Thyroid gland (tissue), 4 donors: ENCODE measurements at places on chromosomes 5 and 9. TPM values are rescaled to one million over a fixed set of nuclear protein-coding genes. Genes with fewer than 3 reads are reported as not detected.

- no peaks in the 10 kb centered on the region for H3K4me1 ChIP-seq
- no peaks in the 10 kb centered on the region for H3K36me3 ChIP-seq
- no peak overlapping the region for H3K4me3 ChIP-seq
- no peak for DNase-seq
- H3K27ac ChIP-seq = no peak overlapping the region
- no peaks in the 10 kb centered on the region for H3K27me3 ChIP-seq
These were observed 269.7 kb upstream of the GAS1 start for GRCh38 chr9:87216897-87217455.

DNA sequence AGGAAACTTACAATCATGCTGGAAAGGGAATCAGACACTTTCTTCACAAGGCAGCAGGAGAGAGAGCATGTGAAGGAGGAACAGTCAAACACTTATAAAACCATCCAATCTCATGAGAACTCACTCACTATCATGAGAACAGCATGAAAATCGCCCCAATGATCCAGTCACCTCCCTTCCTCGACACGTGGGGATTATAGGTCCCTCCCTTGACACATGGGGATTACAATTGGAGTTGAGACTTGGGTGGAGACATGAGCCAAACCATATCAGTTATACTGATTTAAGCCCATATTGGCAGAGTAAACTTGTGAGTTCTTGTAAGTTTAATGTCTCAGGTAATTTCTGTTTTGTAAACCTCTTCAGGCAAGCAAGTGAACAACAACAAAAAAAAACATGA lies 70.8 kb downstream of the ERAP1 start:
- H3K36me3 ChIP-seq = peaks cover 25% of the 10 kb centered on the region
- H3K27ac ChIP-seq = no peak overlapping the region
- H3K4me1 ChIP-seq = peaks cover 5% of the 10 kb centered on the region
- DNase-seq = no peak
- H3K27me3 ChIP-seq = no peaks in the 10 kb centered on the region

Gene CAMK4
- 1.2 TPM for total RNA-seq

GRCh38 chr5:11904265-11904906 lies at the start of gene CTNND2:
TSS of gene CTNND2 (minus strand) at chr5:11904446. CDS start at chr5:11903853, 593 bp downstream.
- no peak within 1 kb of the TSS for H3K27ac ChIP-seq
- H3K36me3 ChIP-seq = no peaks in the 10 kb centered on the region
- no peaks in the 10 kb centered on the region for H3K27me3 ChIP-seq
- H3K4me3 ChIP-seq = no peak within 1 kb of the TSS

DNA sequence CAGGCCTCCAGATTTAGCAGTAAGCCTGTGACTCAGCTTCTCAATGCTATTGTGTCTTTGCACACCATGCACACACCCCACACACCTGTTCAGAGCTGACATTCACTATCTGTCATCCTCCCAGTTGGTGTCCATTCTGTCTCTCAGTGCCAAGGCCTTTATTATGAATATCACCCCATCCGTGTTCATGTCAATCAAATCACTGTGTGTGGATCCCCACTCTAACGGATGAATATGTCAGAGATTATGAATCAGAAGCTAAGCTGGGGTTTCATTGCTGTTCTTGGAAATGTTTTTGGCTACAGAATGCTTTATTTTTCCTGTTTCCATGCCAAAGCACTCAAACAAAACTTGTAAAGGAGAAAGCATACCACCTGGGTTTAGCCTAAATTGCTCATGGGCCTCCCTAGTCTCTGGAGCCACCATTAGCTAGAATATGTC lies 9.4 kb upstream of the MAMDC2 start:
- H3K4me1 ChIP-seq = no peaks in the 10 kb centered on the region
- no peak for DNase-seq
- H3K4me3 ChIP-seq = no peak overlapping the region
- no peaks in the 10 kb centered on the region for H3K36me3 ChIP-seq

Gene LEAP2
- 4.8 TPM for total RNA-seq

- H3K27ac ChIP-seq = no peak within 1 kb of the TSS
- DNase-seq = peak; percentile 57
- no peaks in the 10 kb centered on the region for H3K27me3 ChIP-seq
- no peaks in the 10 kb centered on the region for H3K4me1 ChIP-seq
- H3K4me3 ChIP-seq = no peak within 1 kb of the TSS
These were observed at the start of gene REEP2 for GRCh38 chr5:138438724-138439476. TSS of gene REEP2 (plus strand) at chr5:138439057. CDS start at chr5:138439209, 152 bp downstream.

Gene SPINK7
- not detected for total RNA-seq

- H3K4me1 ChIP-seq = peaks cover 64% of the 10 kb centered on the region
- no peaks in the 10 kb centered on the region for H3K27me3 ChIP-seq
- no peak overlapping the region for H3K27ac ChIP-seq
These were observed 99.3 kb downstream of the RGS3 start for GRCh38 chr9:113562653-113563381.

DNA sequence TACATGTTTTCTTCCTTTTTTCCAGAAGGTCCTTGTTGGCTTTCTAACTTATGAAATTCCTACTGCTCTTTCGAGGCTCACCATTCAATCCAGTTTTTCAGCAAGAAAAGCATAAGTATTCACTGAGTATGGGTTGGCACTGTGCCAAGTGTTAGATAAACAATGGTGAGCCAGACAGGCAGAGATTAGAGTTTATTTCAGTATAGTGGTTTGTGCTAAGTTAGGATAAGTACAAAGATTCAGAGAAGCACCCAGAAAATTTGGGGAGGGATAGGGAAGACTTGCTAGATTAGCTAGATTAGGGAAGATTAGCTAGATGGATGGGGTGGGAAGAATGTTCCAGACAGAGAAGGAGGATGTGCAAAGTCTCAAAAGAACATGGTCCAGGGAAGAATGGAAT lies 122.9 kb downstream of the OXCT1 start:
- DNase-seq = peak; percentile 38
- no peak overlapping the region for H3K27ac ChIP-seq
- H3K4me3 ChIP-seq = no peak overlapping the region
- no peaks in the 10 kb centered on the region for H3K36me3 ChIP-seq

DNA sequence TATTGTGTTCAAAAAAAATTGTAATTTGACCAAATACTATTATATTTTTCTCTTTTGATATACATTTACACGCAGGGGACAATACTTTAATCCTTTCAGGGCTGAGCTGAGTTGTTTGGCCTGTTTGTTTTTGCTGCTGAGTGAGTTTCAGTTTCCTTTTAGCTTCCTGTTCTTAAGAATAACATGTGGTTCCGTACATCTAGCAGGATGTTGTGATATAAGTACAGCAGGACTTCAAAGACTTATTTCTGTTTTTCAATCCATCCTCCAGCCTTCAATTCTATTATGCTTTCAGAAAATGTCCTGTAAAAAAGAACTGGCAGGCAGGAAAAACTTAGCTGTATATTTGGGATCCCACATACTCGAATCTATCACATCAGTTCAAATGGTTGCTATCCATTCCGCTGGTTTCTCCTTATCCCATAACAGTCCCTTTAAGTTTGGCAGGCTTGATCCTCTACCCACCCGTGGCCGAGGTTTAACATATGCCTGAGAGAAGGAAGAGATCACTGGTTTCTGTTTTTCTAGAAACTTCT lies 1037.3 kb upstream of the ACO1 start:
- H3K4me1 ChIP-seq = no peaks in the 10 kb centered on the region
- DNase-seq = no peak
- H3K4me3 ChIP-seq = no peak overlapping the region
- no peaks in the 10 kb centered on the region for H3K36me3 ChIP-seq

Gene PCDHB2
- 3.1 TPM for total RNA-seq

GRCh38 chr9:93601063-93601462 lies 24.7 kb downstream of the PHF2 start:
- no peaks in the 10 kb centered on the region for H3K36me3 ChIP-seq
- H3K27ac ChIP-seq = no peak overlapping the region
- peaks cover 6% of the 10 kb centered on the region for H3K4me1 ChIP-seq
- no peak overlapping the region for H3K4me3 ChIP-seq
- H3K27me3 ChIP-seq = no peaks in the 10 kb centered on the region
- DNase-seq = no peak

GRCh38 chr5:40914835-40915234 lies 5.5 kb downstream of the C7 start:
- no peaks in the 10 kb centered on the region for H3K36me3 ChIP-seq
- no peak for DNase-seq
- no peaks in the 10 kb centered on the region for H3K27me3 ChIP-seq

DNA sequence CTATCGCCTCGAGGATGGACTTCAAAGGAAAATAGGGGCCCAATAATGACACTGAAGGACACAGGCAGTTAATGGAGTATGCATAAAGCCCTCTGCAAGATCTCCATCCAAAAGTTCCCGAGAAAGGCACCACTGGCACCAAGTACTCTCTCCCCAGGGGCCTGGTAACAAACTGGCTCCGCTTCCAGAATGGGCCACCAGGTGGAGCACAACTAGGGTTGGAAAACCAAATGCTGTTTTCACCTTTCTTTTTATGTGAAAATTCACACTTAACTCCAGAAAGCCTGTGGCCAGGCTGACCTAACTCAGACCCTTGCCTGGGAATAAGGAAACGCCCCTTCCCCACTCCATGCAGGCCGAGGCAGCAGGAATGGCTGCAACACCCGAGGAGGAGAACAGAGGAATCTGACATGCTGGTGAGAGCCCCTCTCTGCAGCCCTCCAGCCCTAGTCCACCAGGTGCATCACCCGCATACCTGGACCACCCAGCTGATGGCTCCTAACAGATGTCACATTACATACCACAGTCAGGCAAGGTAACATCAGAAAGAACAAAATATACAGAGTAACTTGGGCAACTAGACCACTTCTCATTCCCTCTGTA lies 42.8 kb downstream of the CAMSAP1 start:
- no peaks in the 10 kb centered on the region for H3K36me3 ChIP-seq
- H3K4me3 ChIP-seq = no peak overlapping the region
- no peaks in the 10 kb centered on the region for H3K4me1 ChIP-seq
- DNase-seq = peak; percentile 68
- H3K27me3 ChIP-seq = no peaks in the 10 kb centered on the region

Gene NRG2
- 2.1 TPM for total RNA-seq

DNA sequence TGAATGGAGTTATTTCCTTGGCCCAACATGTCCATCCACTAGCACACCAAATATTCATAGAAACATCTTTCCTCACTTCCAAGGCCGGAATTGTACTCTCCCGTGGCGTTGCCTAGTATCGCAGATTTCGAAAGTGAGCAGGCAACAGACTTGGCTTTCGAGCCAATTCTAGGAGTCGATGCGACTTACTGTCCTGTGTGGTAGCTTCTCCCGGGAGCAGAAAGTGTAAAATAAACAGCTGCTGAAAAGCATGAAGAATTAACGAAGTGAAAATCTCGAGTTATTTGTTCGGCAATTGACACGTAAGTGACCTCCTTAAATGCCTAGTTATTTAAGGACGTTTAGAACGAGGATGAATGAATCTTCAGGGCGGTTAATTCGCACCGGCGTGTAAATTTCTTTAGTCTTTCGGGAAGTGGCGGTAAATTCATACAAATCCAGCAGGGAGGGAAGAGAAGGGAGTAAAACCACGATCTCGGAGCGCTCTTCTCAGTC lies 449 bp upstream of the PCSK5 start:
- DNase-seq = peak; percentile 43
- H3K4me1 ChIP-seq = peaks cover 4% of the 10 kb centered on the region
- peak overlapping the region; percentile 64 for H3K4me3 ChIP-seq
- no peaks in the 10 kb centered on the region for H3K36me3 ChIP-seq
- H3K27me3 ChIP-seq = no peaks in the 10 kb centered on the region
- peak overlapping the region; percentile 85 for H3K27ac ChIP-seq

Gene PCDHB8
- 1.3 TPM for total RNA-seq

Gene ST8SIA4
- total RNA-seq = 3.8 TPM

DNA sequence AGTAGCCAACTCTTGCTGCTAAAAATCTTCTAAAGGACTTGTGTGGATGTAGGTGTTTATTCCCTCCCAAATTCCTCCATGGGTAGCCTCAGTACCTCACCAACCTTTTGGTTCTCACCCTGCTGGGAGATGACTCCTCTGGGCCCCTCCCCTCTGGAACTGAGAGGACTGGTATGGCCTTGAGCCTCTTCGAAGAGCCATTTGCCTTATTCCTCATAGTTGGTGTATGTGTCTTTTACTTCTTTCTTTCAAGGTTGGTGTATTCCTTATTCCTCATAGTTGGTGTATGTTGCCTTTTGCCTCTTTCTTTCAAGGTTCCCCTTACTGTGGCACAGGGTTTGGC lies 48.3 kb downstream of the GNAQ start:
- peaks cover 11% of the 10 kb centered on the region for H3K4me1 ChIP-seq
- no peaks in the 10 kb centered on the region for H3K27me3 ChIP-seq
- DNase-seq = no peak

Gene CDH9
- total RNA-seq = not detected

DNA sequence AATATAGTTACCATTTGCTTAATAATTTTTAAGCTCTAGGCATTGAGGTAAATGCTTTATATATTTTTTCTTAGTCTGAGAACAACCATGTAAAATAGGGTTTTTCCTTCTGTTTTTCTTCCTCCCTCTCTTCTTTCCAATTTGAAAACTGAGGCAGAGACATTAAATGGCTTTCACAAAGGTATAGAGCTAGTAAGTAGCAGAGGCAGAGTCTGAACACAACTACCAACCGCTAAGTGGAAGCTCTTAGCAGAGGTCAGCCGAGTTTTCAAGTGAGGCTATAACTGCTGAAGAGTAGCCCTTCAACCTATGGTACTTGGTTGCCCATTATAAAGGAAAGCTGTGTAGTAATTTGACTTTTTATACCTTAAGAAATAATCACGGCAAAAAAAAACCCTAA lies 187.1 kb downstream of the MEF2C start:
- H3K36me3 ChIP-seq = no peaks in the 10 kb centered on the region
- H3K4me3 ChIP-seq = no peak overlapping the region
- DNase-seq = no peak
- H3K27ac ChIP-seq = no peak overlapping the region
- H3K27me3 ChIP-seq = peaks cover 50% of the 10 kb centered on the region

Gene ACOT12
- not detected for total RNA-seq

DNA sequence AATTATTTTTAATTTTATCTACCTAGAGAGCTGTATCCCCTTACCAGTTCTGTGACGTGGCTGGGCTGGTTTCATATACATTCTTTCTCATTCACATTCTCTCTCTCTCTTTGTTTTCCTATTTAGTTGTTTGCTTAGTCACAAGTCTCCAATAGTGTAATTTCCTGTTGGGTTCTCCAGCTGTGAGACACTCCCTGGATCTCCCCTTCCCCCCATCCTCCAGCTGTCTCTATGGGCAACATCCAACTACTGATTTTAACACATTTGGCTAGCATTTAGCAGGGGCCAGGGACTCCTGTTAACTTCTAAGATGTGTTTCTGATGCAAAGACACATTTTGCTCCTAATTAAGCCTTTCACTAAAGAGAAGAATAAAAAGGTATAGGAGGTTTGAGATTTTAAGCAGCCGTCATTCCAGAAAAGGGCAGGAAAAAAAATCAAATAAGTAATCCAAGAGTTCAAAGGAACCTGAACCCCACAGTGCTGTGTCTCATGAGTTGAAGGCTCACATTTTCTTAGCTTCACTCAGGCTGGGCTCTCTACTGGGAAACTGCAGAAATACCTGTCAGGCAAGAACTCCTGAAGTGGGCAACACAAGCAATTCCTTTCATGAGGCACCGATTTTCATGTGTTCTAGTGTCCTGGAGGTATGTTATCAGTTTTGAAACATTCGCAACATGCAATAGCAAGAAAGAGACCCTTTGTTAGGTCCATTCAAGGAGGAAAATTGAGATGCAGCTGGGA lies 198.7 kb upstream of the C9orf72 start:
- no peak overlapping the region for H3K27ac ChIP-seq
- H3K4me3 ChIP-seq = no peak overlapping the region
- DNase-seq = no peak

GRCh38 chr9:87766697-87767096 lies 40.8 kb downstream of the CTSL start:
- DNase-seq = no peak
- no peak overlapping the region for H3K4me3 ChIP-seq
- no peaks in the 10 kb centered on the region for H3K4me1 ChIP-seq
- H3K36me3 ChIP-seq = no peaks in the 10 kb centered on the region
- no peaks in the 10 kb centered on the region for H3K27me3 ChIP-seq
